Endothelial cell of umbilical vein (primary cell): ENCODE measurements at places on chromosomes 7 and 10. TPM values are rescaled to one million over a fixed set of nuclear protein-coding genes. Genes with fewer than 3 reads are reported as not detected.

Gene TAC1
- not detected in 2 replicates for polyA plus RNA-seq

Gene IFIT2
- 0.16 and 0.23 TPM in 2 replicates for polyA plus RNA-seq

DNA sequence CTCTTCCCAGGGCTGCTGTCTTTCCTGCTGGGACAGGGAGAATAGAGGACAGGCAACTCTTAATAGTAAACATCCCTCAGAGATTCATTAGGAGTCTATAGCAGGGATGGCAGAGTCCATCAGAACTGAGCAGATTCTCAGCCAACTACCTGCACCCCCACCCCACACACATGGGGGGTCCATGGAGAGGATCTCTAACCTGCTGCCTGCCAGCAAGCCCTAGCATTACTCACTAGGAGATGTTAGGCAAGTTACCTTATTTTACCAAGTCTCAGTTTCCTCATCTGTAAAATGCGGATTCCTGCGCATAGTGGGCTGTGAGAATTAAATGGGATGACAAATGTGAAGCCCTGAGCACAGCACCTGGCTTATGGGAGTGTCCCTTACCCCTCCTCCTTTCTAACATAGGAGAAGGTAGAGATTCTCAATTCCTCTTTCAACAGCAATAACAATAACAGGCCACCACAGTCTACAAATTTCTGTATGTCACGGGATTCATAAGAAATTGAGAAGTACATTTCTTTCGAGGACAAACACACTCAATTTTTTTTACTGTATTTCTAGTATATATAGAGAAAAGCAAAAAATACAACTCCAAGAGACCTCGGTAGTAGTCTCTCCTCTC lies 23.8 kb upstream of the WDR11 start:
- DNase-seq = no peak

- no peak for DNase-seq
Observed at GRCh38 chr10:73647875-73648651, 6.8 kb upstream of the MYOZ1 start.

GRCh38 chr10:5092848-5093790 lies 1.1 kb upstream of the AKR1C3 start:
- no peak for DNase-seq

DNA sequence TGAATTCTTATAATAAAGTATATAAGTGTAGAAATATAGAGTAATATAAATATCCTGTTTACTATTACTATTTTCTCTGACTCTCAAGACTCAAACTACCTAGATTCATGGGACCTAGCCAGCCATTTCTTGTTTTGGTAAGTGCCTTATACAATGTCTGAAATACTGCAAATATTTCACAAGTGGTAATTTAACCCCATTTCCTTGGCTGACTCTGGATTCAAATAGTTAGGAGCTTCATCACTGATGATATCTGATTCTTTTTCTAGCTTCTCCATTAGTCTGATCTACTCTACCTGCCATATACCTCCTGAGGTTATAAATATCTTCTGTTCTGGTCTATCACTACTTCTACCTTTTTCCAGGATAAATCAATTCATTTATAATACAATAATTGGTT lies 6.4 kb upstream of the RALA start:
- no peak for DNase-seq

GRCh38 chr10:77163670-77164348 lies 473.8 kb downstream of the KCNMA1 start:
- peak; percentile 88 for DNase-seq

DNA sequence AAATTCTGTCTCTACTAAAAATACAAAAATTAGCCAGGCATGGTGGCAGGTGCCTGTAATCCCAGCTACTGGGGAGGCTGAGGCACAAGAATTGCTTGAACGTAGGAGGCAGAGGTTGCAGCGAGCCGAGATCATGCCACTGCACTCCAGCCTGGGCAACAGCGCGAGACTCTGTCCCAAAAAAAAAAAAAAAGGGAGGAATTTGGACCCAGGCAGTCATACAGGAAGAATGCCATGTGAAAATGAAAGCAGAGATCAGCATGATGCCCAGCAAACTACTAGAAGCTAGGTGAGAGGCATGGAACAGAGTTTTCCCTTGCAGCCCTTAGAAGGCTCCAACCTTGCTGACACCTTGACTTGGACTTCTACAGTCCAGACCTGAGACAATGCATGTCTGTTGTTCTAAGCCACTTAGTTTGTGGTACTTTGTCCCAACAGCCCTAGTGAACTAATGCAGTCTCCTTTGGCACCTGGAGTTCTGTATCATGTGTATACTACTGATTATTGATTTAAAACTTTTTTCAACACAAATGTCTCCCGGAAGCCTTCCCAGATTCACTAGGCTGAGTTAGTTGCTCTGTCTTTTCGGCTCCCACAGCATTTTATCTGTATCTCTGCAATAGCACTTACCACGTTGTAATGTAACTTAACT lies 10.2 kb upstream of the BAG3 start:
- DNase-seq = no peak

DNA sequence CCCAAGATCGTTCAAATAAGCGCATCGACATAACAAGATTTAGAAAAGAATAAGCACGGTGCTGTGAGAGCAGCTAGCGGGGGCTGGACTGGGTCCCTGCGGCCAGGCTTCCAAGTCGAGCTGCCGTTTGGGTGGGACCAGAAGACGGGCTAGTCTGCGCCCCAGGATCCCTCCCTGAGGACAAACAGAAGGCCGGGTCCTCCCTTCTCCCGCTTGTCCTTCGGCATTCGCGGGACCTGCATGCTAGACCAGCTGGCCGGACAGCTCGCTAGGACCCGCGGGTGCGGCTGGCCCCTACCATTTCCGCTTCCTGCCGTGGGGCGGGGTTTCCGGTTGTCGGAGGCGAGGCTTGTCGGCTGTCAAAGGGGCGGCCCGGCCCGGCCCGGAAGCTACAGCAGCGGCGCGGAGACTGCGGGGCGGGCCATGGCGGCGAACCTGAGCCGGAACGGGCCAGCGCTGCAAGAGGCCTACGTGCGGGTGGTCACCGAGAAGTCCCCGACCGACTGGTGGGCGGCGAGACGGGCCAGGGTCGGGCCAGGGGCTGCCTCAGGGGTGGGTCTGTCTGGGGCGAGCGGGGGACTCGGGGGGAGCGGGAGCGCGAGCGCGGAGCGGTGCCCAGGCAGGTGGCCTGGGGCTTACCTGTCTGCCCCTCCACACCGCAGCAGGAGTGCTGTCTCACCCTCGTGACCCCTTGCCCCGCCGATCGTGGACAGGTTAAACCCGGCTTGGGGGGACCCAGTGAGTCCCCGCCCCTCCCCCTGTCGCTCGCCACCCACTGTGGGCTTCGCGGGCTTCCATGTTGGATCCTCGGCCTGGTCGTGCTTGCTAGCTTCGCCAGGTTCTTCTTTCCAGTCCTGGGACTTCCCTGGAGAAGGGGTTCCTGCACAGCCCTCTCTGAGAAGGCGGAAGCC lies at the start of gene DBNL:
Gene DBNL, plus strand, starts transcription at position 388 of the 911 bp plus-strand sequence. Its CDS starts 36 bp downstream, at position 424.
- DNase-seq = peak; percentile 81

- DNase-seq = no peak
Observed at GRCh38 chr7:147510923-147511322, 1079.6 kb upstream of the C7orf33 start.

GRCh38 chr10:24215603-24216002 lies 6.7 kb downstream of the KIAA1217 start:
- DNase-seq = no peak
